ENCODE measurements at places on chromosomes 1 and 21.

GRCh38 chr1:94055459-94056122, 65.4 kb downstream of the ABCA4 start:
- DNase-seq, result no peak

DNA sequence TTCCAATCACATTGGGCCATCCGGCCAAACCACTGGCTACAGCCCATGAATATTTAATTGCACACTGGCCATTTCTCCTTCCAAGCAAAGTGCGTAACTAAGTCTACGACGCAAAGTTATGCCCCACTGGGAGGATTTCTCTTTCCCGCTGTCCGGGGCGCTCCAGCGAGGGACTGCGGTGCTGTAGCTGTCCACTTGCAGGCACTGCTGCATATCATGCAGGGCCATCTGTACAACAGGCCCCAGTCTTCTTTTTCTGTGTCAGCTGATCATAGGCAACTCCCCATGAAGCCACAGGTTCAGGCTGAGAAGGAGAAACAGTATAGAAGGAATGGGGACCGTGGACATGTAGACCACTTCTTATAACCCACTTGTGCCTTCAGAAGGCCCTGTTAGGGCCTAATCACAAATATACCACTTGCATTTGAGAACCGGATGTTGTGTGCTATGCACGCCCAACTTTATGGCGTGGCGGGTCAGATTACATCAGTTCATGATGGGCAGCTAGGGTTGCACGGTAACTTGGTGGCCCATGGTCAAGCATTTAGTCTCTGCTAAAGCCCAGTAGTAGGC, 58.0 kb downstream of the ADSS2 start:
- DNase-seq, result no peak

GRCh38 chr1:84382127-84382526, 16.2 kb upstream of the DNASE2B start:
- DNase-seq, result no peak

- DNase-seq, result no peak
Observed at GRCh38 chr1:36087233-36088123, 1.2 kb upstream of the ADPRS start.

GRCh38 chr1:76542359-76542758, 324.9 kb upstream of the ST6GALNAC5 start:
- DNase-seq, result no peak

GRCh38 chr1:22808186-22808675, 97.6 kb downstream of the EPHB2 start:
- DNase-seq, result no peak

DNA sequence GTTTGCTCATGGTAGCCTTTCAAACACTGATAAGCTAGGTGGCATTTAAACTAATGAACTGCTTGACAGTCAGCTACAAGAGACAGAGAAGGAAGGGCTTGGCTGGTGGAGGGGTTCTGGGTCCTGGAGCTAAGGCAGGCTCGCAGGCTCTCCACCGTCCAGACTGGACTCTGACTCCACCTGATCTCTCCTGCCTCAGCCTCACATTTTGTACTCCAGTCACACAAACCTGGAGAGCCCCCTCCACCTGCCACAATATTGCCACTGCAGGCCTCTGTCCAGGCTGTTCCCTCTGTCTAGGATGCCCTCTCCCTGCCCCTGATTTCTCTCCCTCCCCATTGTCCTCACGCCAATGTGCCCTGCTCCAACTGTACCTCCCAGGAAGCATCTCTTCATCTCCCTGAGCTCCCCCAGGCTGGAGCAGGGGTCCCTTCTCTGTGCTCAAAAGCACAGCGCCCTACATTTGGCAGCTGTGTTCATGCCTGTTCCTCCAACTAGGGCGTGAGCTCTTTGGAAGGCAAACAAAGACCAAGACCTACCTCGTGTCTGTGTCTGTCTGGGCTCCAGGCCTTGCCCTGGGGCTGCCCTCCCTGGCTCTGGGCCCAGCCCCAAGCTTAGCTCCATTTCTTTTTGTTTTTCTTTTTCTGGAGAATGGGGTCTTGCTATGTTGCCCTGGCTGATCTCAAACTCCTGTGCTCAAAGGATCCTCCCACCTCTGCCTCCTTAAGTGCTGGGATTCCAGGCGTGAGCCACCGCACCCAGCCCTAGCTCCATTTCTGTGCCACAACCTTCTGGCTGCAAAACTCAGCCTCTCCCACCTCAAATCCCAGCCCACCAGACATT, 2.9 kb downstream of the TIE1 start:
- DNase-seq, result no peak

DNA sequence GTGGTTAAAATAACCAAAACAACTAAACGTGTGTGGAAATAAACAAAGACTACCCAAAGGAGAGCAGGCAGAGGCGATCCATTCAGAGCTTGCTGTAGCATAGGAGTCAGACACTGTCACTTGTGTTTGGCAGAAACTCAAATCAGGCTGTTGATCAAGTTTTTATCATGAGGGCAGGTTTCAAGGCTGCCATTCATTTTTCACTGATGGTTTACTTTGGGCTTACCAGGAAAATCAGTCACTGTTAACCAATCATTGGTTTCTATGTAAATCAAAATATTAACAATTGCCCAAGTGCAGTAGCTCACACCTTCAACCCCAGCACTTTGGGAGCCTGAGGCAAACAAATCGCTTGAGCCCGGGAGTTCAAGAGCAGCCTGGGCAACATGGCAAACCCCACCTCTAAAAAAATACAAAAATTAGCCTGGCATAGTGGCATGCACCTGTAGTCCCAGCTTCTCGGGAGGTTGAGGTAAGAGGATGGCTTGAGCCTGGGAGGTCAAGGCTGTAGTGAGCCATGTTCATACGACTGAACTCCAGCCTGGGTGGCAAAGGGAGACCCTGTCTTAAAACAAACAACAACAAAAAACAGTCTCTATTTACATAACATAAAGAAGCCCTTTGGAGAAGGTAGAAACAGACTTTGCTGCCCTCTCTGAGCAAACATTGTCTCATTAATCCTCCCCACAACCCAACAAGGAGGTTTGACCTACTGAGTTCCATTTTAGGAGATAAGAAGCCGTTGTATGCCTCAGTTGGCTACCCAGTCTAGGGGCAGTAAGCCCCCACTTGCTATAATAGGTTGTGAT, 21.1 kb upstream of the ETS2 start:
- no peak for DNase-seq

DNA sequence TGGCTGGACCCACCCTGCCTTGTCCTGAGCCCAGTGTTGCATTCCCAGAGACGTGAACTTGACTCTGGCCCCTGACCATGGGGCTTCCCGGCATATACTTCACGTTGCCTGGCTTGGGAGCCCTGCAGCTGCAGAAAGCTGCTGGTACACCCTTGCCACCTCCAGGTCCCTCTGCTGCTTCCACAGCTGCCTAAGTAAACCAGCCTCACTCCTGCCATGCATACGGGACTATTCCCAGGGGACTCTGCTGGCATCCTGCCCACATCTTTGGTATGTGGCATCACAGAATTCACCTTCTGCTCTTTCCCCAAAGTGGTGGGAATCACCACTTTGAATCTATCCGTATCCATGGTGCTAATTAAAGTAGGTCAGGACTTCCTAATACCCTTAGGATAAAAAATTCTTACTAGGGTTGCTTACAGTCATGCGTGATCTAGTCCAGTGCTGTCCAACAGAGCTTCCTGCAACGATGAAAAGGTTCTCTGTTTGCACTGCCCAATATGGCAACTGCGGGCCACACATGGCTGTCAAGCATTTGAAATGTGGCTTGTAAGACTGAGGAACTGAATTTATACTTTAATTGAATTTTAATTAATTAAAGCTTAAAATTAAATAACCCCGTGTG, 203.0 kb downstream of the GRIK3 start:
- DNase-seq, result no peak

DNA sequence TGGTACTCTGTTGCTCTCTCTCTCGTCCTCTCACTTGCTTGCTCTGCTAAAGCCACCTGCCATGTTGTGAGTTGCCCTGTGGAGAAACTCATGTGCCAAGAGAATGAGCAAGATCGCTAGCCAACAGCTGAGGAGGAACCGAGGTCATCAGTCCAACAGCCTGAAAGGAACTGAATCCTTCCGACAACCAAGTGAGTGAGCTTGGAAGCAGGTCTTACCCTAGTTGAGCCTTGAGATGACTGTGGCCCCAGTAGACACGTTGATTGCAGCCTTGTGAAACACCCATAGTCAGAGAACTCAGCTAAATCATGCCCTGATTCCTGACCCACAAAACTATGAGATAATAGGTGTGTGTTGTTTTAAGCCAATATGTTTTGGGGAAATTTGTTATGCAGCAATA, 48.1 kb upstream of the BACH1 start:
- no peak for DNase-seq

DNA sequence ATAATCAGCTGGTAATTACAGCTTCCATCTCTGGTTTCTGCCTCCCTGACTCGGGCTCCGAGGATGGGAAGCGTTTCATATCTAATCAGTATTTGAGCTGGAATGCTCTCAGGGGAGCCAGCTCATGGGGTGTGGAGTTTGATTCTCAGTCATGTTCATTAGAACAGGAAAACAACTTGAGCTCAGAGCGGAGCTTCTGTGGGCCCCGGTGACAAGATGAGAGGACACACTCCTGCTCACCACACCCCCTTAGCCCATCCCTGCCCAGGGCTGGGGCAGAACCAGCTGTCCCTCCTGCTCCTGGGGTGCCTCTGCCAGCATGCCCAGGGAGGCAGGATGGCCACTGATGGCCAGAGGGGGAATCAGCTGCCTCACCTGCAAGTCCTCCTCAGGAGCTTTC, 726.0 kb downstream of the PTPRU start:
- DNase-seq, result no peak

DNA sequence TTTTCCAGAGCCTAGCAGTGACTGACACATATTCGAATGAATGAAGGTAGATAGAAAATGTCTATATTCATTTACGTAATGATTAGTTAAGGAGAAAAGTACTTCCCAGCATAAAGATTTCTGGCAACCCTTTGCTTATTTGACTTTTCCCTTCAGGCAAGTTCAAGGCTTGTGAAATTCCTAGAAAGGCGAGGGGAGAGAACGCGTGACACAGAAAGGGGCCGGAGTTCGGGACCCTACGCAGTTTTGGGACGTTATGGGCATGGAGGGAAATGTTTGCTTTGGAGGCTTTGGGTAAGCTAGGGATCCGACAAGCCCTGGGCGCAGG, 472 bp upstream of the USP25 start:
- no peak for DNase-seq

- DNase-seq, result no peak
Observed at GRCh38 chr1:8155528-8156186, 129.5 kb upstream of the ERRFI1 start.

- DNase-seq, result no peak
Observed at GRCh38 chr1:74611887-74612286, 61.7 kb downstream of the ERICH3 start.

GRCh38 chr1:65424573-65424889, 4.1 kb downstream of the LEPR start:
- no peak for DNase-seq

DNA sequence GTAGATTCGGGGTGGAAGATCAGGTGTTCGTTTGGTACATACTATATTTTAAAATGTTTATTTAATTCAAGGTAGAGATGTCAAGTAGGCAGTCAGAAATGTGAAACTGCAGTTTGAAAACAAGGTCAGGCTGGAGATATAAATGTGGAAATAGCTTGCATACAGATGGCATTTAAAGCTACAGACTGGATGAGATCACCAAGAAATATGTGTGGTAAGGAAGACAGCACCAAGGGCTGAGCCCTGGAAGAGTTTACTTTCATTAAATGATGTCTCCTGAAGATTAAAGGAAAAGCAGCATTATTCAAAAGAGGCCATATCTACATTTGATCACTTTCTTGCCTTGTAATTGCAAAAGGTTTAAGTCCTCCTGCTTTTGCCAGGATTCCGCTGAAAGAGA, 271.3 kb downstream of the PTBP2 start:
- no peak for DNase-seq

Data from nucleus accumbens (tissue), 56 donors.